Fibroblast of skin of back (primary cell): ENCODE measurements at places on chromosomes 5 and 9.

DNA sequence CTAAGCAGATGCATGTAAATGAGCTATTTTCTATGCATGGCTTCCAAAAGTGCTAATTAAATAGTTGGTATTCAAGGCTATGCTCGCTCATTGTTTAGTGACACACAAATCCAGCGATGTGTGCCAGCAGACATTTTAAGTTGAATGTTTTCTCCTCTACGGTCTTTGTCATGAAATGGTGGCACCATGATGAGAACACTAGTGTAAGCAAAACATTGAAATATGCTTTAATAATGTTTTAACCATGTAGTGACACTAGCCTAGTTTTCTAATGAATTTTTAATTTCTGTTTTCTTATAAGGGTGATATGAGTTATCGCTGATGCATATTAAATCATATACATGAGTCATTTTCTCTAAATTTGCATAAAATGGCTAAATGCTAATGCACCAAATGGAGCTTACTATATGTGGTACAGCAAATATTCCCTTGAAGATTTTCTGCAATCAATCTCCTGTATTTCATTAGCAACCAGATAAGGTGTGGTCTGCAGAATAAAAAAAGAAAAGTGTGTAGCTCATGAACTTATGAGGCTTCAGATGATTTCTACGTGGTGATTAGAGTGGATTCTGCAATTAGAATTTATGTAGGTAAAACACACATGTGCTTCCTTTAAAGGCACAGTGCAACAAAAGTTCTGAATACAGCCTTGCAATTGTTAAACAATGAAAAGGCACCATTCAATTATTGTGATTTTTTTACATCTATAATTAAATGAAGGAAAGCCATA, 226.6 kb downstream of the MEF2C start:
- DNase-seq: no peak

- no peak for DNase-seq
Observed at GRCh38 chr5:17801595-17801994, 167.3 kb downstream of the TAF11L14 start.

DNA sequence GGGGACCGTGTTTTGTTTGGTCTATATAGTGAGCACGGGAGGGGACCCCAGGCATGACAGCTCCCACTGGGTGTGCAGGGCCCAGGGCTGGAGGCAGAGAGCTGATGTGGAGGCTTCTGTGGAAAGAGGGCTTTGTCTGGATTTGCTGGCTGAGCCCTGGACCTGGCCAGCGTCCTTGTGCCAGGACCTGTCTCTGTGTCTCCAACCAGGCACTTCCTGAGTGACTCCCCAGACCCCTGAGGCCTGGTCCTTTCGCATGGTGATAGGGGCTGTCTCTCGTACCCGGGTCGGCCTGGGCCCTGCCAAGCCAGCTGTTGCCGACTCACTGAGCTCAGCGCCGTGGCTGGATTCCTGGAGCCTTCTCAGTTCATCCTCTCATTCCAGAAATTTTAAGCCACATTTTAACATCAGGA, 77.6 kb downstream of the ADAMTS2 start:
- DNase-seq: no peak

GRCh38 chr5:57175551-57176309, 1.9 kb downstream of the GPBP1 start:
- no peak for DNase-seq
